ENCODE measurements at places on chromosomes 3 and 15.

GRCh38 chr3:184466413-184466960 is 86.6 kb downstream of the CHRD start:
- H3K4me3 ChIP-seq, result no peak overlapping the region
- DNase-seq, result no peak
- H3K27ac ChIP-seq, result no peak overlapping the region
- H3K4me1 ChIP-seq, result no peaks in the 10 kb centered on the region
- peaks cover 3% of the 10 kb centered on the region for H3K27me3 ChIP-seq

DNA sequence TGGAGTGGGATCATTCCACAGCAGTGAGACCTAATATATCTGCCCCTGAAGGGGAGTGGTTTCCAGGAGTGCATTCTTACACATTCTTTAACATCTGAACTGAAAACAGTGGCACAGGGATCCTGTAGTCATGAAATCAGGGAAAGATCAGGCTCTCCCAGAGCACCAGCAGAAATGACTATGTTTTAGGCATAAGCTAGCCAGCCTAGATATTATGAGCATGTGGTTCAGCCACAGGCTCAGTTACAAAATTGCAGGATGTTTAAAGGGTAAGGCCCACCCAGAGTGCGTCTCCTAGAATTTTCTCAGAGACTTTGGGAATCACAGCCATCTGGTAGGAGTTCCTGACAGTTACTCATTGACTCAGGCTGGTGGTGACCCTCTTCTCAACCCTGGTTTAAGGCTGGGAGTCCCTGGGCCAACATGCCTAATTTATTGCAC is 20.9 kb downstream of the FSTL1 start:
- no peaks in the 10 kb centered on the region for H3K36me3 ChIP-seq
- H3K4me1 ChIP-seq, result no peaks in the 10 kb centered on the region
- no peak for DNase-seq
- no peak overlapping the region for H3K27ac ChIP-seq
- H3K27me3 ChIP-seq, result peaks cover 6% of the 10 kb centered on the region
- H3K4me3 ChIP-seq, result no peak overlapping the region

- no peak for DNase-seq
- H3K4me1 ChIP-seq, result no peaks in the 10 kb centered on the region
- H3K4me3 ChIP-seq, result no peak overlapping the region
- H3K27me3 ChIP-seq, result no peaks in the 10 kb centered on the region
These were observed 181.2 kb downstream of the NECTIN3 start for GRCh38 chr3:111252779-111253178.

GRCh38 chr15:92831655-92832328 is 68.3 kb upstream of the CHD2 start:
- H3K36me3 ChIP-seq, result no peaks in the 10 kb centered on the region
- peak overlapping the region; percentile 69 for H3K4me3 ChIP-seq
- H3K27ac ChIP-seq, result peak overlapping the region; percentile 90
- peak; percentile 84 for DNase-seq
- peaks cover 34% of the 10 kb centered on the region for H3K4me1 ChIP-seq
- H3K27me3 ChIP-seq, result no peaks in the 10 kb centered on the region

DNA sequence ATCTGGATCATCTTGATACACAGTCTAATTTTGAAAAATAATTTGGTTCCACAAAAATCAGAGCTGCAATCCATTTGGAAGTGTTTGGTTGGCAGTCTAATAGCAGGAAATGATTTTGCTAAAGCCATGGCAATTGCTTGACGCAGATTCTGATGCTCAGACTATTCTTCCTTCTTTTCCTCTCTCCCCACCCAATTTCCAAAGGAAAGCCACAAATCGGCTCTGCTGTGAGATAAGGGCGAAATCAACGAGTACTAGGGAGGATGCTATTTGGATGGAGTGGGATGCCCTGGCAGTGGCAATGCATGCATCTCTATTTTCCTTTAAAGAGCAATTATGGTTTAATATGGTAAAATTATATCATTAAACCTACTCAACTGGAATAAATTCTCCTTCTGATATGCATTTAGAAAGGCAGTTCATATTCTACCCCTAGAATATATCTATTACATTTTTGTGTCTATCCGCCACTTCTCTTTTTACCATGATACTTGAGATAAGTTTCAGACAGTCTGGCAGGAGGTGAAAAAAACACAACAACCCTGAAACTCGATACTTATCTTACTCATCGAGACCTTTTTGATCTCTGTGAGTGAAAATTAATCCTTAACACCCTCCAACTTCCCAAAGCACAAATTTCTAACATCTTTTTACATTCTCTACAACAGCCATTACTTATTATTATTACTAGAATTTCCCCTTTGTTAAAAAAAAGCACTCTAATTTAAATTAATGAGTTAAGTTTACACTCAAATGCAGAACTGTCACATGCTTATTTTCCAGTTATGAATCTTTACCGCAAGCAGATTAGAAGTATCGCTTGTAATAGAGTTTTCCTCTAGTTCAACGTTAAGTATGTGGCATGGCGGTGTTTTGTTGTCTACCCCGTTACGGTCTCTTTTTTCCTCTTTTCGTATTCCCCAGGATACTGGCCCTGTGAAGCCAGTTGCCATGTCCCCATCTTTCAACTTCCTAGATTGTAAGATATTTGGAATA is 433.3 kb downstream of the FOXP1 start:
- H3K4me1 ChIP-seq, result peaks cover 38% of the 10 kb centered on the region
- H3K36me3 ChIP-seq, result peaks cover 11% of the 10 kb centered on the region
- DNase-seq, result no peak
- H3K27ac ChIP-seq, result peak overlapping the region; percentile 61
- H3K4me3 ChIP-seq, result peak overlapping the region; percentile 54

- no peaks in the 10 kb centered on the region for H3K36me3 ChIP-seq
- H3K4me3 ChIP-seq, result no peak overlapping the region
- no peaks in the 10 kb centered on the region for H3K4me1 ChIP-seq
- no peak overlapping the region for H3K27ac ChIP-seq
These were observed 89.6 kb downstream of the CHST2 start for GRCh38 chr3:143208976-143209714.

GRCh38 chr3:27239951-27240350 is 129.2 kb downstream of the NEK10 start:
- H3K36me3 ChIP-seq, result no peaks in the 10 kb centered on the region
- H3K4me1 ChIP-seq, result no peaks in the 10 kb centered on the region
- no peaks in the 10 kb centered on the region for H3K27me3 ChIP-seq

GRCh38 chr3:58305882-58306711 is at the start of the genes HTD2 and RPP14:
HTD2 (plus strand) TSS chr3:58306520; CDS start chr3:58317614, 11,094 bp downstream.
RPP14 (plus strand) TSS chr3:58306245; CDS start chr3:58310330, 4,085 bp downstream.
- H3K4me3 ChIP-seq, result peak within 1 kb of the TSS; percentile 96
- peak within 1 kb of the TSS; percentile 97 for H3K27ac ChIP-seq
- H3K27me3 ChIP-seq, result peaks cover 8% of the 10 kb centered on the region
- DNase-seq, result peak; percentile 99
- peaks cover 4% of the 10 kb centered on the region for H3K36me3 ChIP-seq

DNA sequence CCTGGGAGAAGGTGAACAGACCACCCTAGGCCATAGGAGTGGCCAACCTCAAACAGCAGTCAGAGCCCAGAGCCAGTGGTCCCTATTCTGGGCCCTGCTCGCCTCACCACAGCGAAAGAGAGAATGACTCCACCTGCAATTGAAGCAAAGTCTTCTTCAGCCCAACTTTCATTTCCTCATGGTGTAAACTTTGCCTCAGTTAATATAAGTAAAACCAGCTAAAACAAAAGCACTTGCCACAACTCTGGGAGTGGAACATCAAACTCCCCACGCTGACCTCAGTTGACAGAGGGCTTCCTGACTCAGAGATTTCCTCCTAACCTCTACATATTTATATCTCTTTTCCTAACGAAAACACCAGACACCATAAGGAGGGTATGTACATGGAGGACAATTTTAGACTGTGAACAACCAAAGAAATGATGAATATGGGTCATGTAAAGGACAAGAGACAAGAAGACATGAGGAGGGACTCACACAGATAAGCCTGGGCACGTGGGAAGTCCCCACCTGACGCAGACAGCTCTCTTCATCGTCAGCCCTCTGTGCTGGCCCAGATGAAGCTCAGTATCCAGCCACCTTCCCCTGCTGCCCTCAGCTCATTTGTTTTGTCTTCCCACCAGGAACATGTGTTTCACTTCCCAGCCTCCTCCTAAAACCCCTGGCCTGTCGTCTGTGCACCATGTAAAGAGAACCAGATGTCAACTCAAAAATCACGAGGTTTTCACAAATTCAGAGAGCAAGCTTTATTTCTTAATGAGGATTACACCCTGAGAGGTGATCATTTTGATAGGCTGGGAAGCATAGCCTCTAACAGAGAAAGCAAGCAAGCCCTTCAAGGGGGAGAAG is 140.9 kb downstream of the KCNMB2 start:
- no peak overlapping the region for H3K4me3 ChIP-seq
- DNase-seq, result no peak
- no peaks in the 10 kb centered on the region for H3K36me3 ChIP-seq
- H3K27me3 ChIP-seq, result no peaks in the 10 kb centered on the region
- H3K27ac ChIP-seq, result no peak overlapping the region

DNA sequence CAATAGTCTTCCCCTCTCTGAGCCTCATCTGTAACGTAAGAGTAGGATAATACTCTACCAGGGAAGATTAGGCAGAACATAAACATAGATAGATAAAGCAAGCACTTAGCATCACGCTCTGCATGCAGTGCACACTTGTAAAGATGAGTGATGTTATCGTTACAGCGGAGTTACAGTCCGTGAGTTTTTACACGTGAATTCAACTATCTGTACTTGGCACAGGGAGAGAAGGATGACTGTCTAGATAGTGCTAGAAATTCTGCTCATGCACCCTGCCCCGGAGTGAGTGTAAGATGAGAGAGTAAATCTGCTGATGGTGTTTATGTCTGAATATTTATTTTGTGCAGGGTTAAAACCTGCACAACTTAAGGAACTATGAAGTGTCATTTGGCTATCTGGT is 35.8 kb downstream of the HAPLN3 start:
- DNase-seq, result no peak
- H3K36me3 ChIP-seq, result no peaks in the 10 kb centered on the region
- no peaks in the 10 kb centered on the region for H3K27me3 ChIP-seq
- H3K4me1 ChIP-seq, result no peaks in the 10 kb centered on the region
- H3K27ac ChIP-seq, result no peak overlapping the region
- H3K4me3 ChIP-seq, result no peak overlapping the region

DNA sequence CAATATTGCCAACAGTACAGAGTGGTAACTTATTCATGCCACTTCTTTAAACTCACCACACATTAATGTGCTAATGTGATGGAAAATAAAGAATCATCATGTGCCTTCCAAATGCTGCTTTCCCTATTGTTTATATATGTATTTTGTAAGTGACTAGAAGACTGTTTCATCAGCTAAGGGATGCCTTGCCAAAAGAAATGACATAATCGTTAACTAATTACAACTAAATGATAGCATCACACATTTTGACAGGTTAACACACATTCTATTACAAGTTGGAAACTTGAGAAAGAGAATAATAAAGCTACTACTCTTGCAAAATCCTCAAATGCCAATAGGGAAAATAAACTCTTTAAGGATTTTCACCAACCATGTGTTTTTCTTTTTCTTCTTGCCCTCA is 329.9 kb upstream of the AGTR1 start:
- H3K27ac ChIP-seq, result no peak overlapping the region
- no peaks in the 10 kb centered on the region for H3K4me1 ChIP-seq

- no peak overlapping the region for H3K27ac ChIP-seq
- H3K4me1 ChIP-seq, result peaks cover 14% of the 10 kb centered on the region
These were observed 3.1 kb downstream of the C3orf62 start for GRCh38 chr3:49273825-49274532.

GRCh38 chr3:23242106-23242505 is 39.0 kb downstream of the UBE2E2 start:
- no peak overlapping the region for H3K4me3 ChIP-seq
- DNase-seq, result no peak

- H3K36me3 ChIP-seq, result peaks cover 10% of the 10 kb centered on the region
- no peak overlapping the region for H3K4me3 ChIP-seq
- no peak overlapping the region for H3K27ac ChIP-seq
- no peaks in the 10 kb centered on the region for H3K27me3 ChIP-seq
- H3K4me1 ChIP-seq, result peaks cover 84% of the 10 kb centered on the region
These were observed 144.6 kb downstream of the FOXP1 start for GRCh38 chr3:71438904-71439303.

- H3K27me3 ChIP-seq, result no peaks in the 10 kb centered on the region
- no peaks in the 10 kb centered on the region for H3K4me1 ChIP-seq
- no peak for DNase-seq
These were observed 137.3 kb upstream of the TSPAN3 start for GRCh38 chr15:77208241-77208640.

- H3K36me3 ChIP-seq, result no peaks in the 10 kb centered on the region
- no peaks in the 10 kb centered on the region for H3K27me3 ChIP-seq
- H3K4me3 ChIP-seq, result no peak overlapping the region
These were observed 1040.1 kb upstream of the NR2F2 start for GRCh38 chr15:95290176-95290974.

GRCh38 chr3:29427266-29428103 is 146.6 kb downstream of the RBMS3 start:
- H3K4me3 ChIP-seq, result no peak overlapping the region
- no peak overlapping the region for H3K27ac ChIP-seq
- DNase-seq, result no peak
- H3K27me3 ChIP-seq, result no peaks in the 10 kb centered on the region
- no peaks in the 10 kb centered on the region for H3K36me3 ChIP-seq

- H3K36me3 ChIP-seq, result no peaks in the 10 kb centered on the region
- H3K4me1 ChIP-seq, result peaks cover 79% of the 10 kb centered on the region
- H3K27me3 ChIP-seq, result no peaks in the 10 kb centered on the region
- H3K4me3 ChIP-seq, result peak overlapping the region; percentile 81
These were observed 3.4 kb downstream of the FYCO1 start for GRCh38 chr3:45992133-45992729.

- H3K4me3 ChIP-seq, result no peak overlapping the region
- no peak for DNase-seq
- peaks cover 18% of the 10 kb centered on the region for H3K27me3 ChIP-seq
- no peaks in the 10 kb centered on the region for H3K4me1 ChIP-seq
These were observed 76.2 kb downstream of the NR2F2 start for GRCh38 chr15:96406701-96407100.

GRCh38 chr15:92121047-92121446 is 267.5 kb downstream of the SLCO3A1 start:
- H3K4me1 ChIP-seq, result no peaks in the 10 kb centered on the region
- H3K4me3 ChIP-seq, result no peak overlapping the region
- peaks cover 46% of the 10 kb centered on the region for H3K36me3 ChIP-seq
- H3K27me3 ChIP-seq, result no peaks in the 10 kb centered on the region

DNA sequence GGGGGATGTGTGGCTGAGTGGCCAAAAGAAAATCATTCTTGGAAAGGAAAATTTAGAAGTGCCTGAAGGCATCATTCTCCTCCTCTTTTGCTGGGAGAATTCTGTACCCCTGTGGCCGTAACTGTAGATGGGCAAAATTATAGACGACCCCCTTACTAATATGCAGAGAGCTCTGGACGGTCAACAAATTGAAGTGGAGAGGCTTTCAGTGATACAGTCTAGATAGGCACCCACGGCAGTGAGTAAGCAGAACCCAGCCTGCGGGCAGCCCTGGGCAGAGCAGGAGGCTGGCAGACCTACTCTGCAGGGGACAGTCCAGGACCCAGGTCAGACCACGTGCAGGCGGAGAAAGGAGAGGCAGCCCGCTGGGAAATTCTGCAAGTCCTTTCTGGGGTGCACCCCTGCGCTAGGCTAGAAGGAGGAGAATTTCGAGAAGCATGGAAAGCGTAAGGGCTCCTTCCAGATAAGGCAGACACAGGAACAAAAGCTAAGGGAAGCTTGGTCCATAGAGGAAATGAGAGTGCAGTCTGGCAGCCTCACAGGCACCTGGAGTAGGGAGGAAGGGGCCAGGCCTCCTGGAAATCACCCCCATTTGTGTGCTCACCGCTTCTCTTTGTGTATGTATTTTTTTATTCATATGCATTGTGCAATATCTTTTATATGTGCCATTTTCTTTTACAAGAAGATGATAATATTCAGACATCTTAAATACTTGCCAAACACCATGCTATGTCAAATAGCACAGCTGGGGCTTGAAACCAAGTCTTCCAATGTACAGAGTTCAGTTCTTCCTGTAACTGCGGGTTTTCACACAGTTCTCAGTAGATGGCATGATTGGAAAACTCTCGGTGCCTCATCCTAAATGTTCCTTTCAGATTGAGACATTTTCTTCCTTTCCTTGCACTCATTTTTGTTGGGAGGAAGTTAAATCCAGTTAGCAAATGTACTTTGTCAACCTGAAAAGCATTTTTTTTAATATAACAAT is 40.2 kb downstream of the LRRK1 start:
- no peaks in the 10 kb centered on the region for H3K36me3 ChIP-seq
- H3K4me1 ChIP-seq, result no peaks in the 10 kb centered on the region
- no peak overlapping the region for H3K4me3 ChIP-seq
